ENCODE measurements at places on chromosomes 2 and 18.
A peak's percentile ranks its signal among the peaks of the same experiment; 100 is the strongest.

- no peak for DNase-seq
Observed at GRCh38 chr18:8701546-8702118, 3.7 kb upstream of the MTCL1 start.

DNA sequence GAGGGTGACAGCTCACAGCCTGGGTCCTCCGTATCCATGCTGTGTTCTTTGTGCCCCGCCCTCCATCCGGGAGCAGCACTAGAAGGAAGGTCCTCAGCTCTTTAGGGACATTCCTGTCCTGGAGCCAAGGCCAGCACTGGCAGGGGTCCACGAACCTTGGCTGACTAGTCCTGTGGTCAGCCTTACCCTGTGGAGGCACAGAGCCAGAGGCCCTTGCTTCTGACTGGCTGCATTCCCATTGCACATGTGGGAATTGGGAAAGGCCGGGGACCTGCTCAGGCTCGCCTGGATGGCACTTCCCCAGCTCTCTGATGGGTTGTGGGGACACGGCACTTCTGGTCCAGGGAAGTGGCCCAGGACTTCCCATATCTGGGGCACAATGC is 24.9 kb upstream of the RHOB start:
- DNase-seq, result no peak

- DNase-seq, result no peak
Observed at GRCh38 chr2:112989611-112990010, 11.8 kb downstream of the IL36G start.

GRCh38 chr18:51123481-51123880 is 74.0 kb downstream of the MEX3C start:
- no peak for DNase-seq

GRCh38 chr2:160110674-160111239 is 48.3 kb upstream of the PLA2R1 start:
- DNase-seq, result no peak

- no peak for DNase-seq
Observed at GRCh38 chr2:109006971-109007370, 18.0 kb upstream of the EDAR start.

GRCh38 chr2:7119132-7119835 is 202.1 kb downstream of the RNF144A start:
- DNase-seq, result peak; percentile 15

GRCh38 chr2:30897539-30897938 is 90.3 kb upstream of the CAPN13 start:
- no peak for DNase-seq

DNA sequence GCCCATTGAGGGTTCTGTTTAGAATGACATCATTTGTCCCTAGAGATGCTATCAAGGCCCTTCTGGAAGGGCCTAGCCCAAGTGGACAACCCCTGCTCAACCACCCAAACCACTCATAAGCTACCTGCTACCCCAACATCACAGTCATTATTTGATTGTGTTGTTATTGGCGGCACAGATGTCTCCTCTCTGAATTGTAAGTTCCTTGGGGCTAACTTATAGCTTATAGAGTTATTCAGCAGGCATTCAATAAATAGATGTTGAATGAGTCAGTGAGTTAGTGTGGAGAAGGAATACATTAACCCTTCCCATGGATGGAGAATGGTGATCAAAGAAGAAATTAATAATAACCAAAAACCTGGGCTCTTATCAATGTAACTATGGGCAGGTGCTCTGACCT is 80.0 kb downstream of the ACAA2 start:
- no peak for DNase-seq

DNA sequence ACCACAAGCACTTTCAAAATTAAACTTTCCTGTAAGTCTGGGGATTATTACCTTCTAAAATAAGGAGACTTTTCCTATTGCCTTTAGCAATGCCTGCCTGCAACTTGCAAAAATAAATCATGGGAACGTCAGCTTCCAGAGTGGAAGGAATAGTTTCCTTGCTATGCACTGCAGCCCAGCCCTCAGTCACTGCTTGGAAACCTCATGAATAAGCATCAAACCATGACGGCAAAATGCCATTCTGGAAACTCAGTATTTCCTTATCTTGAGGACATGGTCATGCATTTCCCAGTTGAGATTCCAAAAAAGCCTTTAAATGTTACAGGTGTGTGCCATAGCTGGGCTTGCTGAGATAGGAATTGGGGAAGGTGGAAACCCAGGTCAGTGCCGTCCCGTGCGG is 84.2 kb upstream of the OTOS start:
- no peak for DNase-seq

DNA sequence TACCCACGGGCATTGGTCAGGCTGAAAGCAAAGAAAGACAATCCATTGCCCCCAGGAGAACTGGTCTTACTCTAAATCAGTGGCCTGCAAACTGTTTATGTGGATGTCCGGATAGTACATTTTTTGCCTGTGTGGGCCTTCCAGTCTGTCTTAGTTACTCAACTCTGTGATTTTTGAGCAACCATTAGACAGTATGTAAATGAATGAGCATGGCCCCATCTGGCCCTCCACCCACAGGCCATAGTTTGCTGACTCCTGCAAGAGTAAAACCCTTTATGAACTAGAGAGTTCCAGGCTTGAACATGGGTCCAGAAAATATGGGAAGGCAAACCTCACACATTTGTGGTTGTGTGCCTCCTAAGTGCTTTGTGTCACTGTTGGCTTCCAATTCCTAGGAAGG is 55.7 kb upstream of the CYP1B1 start:
- no peak for DNase-seq

- no peak for DNase-seq
Observed at GRCh38 chr2:239778861-239779558, 246.1 kb downstream of the NDUFA10 start.

DNA sequence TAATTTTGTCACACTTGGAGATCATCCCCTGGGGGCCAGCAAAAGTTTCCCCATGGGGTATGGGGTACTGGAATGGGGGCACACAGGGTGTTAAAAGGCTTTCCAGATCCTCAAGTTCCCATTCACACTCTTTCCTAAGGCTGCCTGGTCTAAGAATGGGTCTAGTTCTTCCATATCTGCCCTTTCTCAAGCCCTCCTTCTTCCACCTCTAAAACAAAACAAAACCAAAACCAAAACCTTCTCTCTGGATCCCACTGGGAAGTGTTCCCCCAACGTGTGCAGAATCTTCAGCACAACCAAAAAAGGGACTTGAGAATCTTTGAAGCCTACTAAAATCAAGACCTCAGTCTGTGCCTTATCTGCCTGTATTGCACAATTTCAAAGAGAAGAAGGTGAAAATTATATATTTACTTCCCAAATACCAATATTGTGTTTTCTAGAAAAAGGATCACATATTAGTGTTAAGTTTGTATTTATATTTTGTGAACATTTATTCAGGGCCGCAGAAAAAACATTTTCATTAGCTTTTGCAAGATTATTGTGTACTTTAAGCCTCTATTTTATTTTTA is 207.2 kb upstream of the TCF4 start:
- no peak for DNase-seq

DNA sequence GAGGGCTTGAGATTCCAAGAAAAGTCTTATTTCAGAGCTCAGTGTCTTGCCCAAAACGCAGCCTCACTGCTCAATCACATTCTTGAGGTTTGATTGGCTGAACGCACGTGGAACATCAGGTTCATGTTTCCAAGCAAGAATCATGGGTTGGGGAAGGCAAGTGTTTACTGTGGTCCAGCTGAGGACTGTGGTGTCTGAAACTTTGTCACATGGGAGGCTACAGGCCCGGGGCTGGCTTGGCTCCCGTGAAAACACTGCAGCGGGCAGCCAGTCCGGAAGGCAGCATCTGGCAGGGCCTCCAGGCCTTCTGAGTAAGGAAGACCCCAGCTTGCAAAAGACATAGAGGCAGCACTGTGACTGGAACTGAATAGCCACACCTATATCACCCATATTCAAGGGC is 84.7 kb downstream of the POLR1A start:
- DNase-seq, result no peak

- DNase-seq, result no peak
Observed at GRCh38 chr2:111046670-111047069, 74.0 kb upstream of the BCL2L11 start.

- no peak for DNase-seq
Observed at GRCh38 chr2:26530696-26531095, 52.8 kb upstream of the OTOF start.

DNA sequence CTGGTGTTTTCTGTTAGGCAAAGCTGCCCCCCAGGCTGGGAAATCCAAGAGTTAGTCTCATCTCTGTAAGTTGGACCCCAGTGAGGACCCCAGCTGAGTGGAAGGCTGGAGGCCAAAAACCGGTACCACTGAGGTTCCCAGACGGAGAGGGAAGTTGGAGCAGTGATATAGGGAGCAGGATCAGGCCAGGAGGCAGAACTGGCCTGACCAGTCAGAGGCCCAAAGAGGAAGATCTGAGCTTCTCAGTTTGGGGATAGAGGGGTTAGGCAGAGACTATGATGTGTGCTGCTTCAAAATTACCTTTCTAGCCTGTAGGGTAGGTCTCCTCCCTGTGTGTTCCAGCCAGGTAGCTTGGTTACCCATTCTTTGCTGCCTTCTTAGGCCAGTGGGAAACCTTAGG is 4.6 kb upstream of the RNF181 start:
- no peak for DNase-seq

GRCh38 chr2:236604575-236605344 is 35.1 kb downstream of the ACKR3 start:
- no peak for DNase-seq

GRCh38 chr18:48831113-48831759 is 119.5 kb downstream of the SMAD7 start:
- no peak for DNase-seq

GRCh38 chr18:49227441-49228165 is 232.8 kb downstream of the DYM start:
- DNase-seq, result no peak

DNA sequence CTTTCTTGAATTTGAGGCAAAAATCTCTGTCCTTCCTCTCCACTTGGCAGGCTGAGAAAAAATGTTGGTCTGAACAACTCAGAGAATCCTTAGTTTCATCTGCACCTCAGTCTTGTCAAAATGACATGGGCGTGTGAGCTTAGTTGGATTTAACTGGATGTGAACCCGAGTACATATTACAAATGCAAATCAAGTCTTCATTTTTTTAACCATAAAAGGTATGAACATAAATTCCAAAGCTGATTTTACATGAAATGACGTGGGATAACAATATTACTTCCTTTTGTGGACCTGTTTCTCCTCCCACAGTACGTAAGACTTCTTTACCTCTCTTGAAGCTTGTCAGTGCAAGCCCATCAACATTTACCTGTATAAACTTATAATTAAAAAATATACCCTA is 32.6 kb upstream of the RND3 start:
- no peak for DNase-seq

- DNase-seq, result no peak
Observed at GRCh38 chr2:46937471-46937901, 21.9 kb upstream of the MCFD2 start.

DNA sequence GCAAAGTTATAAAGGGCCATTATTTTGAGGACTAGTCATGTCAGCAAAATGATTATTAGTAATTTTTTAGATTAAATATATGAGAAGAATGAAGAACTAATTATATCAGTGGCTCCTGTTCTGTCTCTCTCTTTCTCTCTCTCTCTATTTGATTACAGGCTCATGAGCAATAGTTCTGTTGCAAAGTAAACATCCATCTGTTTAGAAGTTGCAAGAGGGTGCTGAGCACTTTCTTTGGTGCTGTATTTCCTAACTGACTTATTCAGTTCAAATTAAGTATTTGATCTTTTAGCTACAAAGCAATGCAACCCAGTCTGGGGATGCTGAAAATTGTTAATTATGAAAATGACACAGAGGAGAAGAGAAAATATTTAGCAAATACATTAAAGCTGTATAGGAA is 408.1 kb upstream of the UBE2E3 start:
- DNase-seq, result no peak

GRCh38 chr2:166882851-166883250 is 5.4 kb upstream of the XIRP2 start:
- DNase-seq, result no peak

GRCh38 chr2:201471732-201472393 is 20.3 kb downstream of the STRADB start:
- no peak for DNase-seq

DNA sequence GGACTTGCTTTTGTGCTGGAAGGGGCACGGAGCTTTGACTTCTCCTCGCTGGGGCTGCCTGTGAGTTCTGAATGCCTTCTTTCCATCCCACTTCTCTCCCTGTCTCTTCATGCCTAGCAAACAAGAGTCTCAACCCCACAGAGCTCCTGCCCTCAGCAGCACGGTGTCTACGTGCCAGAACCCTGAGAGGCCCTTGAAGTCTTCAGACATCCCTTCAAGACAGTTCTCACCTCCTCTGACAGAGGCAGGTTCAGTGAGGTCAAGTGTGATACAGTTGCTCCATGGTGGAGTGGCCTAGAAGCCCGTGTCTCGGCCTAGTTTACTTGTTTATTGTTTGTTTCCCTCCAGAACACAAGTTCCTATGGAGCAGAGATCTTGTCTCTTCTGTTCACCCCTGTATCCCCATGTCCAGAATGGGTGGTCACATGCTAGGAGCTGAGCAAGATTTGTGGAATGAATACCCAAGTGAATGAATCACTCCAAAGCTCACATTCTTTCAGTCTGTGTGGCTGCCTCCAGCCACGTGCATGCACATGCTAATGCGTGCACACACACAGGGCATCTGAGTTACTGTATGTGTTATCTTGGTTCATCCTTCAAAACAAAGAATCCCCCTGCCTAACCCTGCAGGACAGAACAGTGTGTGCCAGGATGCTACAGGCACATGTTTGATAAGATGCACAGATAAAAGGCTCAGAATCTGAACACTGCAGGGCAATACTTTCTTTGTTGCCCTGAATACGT is 391.6 kb downstream of the NBAS start:
- DNase-seq, result no peak

DNA sequence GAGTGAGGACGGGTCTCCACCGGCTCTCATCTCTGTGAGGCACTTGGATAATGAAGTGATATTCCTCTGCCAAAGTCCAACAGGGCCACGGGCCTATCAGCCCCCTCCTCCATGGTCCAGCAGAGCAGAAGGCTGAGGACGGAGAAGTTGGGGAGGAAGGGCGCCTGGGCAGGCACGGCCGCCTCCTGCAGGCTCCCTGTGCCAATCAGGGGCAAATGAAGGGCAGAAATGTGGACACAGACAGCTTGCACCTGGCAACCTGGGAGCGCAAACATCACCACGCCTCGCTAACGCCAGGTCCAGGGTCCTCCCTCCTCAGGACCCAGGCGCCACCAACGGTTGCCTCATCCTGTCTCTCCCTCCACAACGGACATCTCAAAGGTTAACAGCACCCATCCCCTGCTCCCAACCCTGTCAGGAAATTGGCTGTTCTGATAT is 24.3 kb downstream of the SMAD7 start:
- DNase-seq, result no peak

- no peak for DNase-seq
Observed at GRCh38 chr18:69032009-69032408, 234.1 kb downstream of the CCDC102B start.

DNA sequence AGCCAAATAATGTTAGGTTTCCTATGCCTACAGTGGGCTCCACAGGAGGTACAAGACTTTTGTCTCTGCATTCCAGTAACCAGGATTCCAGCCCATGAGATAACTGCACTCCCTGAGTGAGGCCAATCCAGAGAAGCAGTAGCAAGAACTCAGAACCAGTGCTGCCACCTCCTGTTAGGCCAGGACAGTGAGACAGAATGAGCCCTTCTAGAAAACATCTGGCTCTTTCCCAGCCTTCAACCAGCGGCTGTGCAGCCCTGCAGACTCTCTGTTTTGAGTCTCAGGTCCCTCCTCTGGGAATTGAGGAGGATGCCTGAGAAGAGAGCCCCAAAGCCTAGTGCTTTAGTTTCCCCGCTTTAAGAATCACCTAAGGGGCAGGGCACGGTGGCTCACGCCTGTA is 44.2 kb downstream of the ARID5A start:
- DNase-seq, result no peak
